Tibial nerve (tissue), 4 donors: ENCODE measurements at places on chromosomes 1 and 21.

DNA sequence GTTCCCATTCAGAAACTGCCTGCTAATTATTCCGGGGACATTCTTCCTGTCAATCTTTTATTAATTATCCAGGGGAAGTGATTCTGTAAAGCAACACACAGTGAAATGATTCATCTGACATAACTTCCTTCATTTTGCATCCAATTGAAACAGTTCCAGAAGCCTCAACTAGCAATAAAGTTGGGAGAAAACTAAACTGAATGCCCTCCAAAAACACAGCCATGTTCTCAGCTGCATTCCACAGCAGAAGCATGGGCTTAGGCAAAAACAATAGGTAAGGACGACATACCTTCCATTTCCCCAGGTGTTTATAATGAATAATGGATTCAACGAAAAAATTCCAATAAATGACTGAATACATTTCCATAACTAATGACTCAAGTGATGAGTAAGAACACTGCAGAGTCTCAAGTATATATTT lies 36.9 kb upstream of the TARBP1 start:
- H3K27me3 ChIP-seq = no peaks in the 10 kb centered on the region
- peak overlapping the region; percentile 25 for H3K27ac ChIP-seq
- no peak for DNase-seq
- H3K4me3 ChIP-seq = no peak overlapping the region

- no peak overlapping the region for H3K4me3 ChIP-seq
- H3K27ac ChIP-seq = no peak overlapping the region
- DNase-seq = no peak
- H3K36me3 ChIP-seq = no peaks in the 10 kb centered on the region
- no peaks in the 10 kb centered on the region for H3K4me1 ChIP-seq
- H3K27me3 ChIP-seq = no peaks in the 10 kb centered on the region
These were observed 499 bp upstream of the C4BPB start for GRCh38 chr1:207088161-207088560.

DNA sequence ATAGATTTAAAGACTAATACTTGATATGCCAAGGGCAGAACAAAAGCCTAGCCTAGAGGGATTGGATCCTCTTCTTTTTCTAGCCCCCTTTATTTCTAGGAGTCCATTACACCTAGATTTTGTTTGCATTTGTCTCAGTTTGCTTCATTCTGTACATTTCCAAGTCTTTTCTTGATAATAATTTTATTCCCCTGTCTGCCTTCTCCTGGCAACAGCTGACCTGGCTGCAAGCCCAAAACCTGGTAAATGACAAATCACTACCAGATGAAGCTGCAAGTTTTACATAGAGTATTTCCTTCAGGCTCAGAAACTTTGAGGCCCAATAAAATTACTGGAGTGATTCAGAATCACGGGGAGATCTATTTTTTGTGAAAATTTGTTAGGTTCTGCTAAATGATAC lies 36.5 kb upstream of the LHX8 start:
- H3K27ac ChIP-seq = no peak overlapping the region
- no peaks in the 10 kb centered on the region for H3K27me3 ChIP-seq
- no peaks in the 10 kb centered on the region for H3K36me3 ChIP-seq
- no peak for DNase-seq
- no peak overlapping the region for H3K4me3 ChIP-seq
- no peaks in the 10 kb centered on the region for H3K4me1 ChIP-seq

GRCh38 chr1:223036479-223036845 lies 106.6 kb downstream of the TLR5 start:
- H3K4me3 ChIP-seq = no peak overlapping the region
- DNase-seq = no peak
- no peaks in the 10 kb centered on the region for H3K27me3 ChIP-seq
- no peak overlapping the region for H3K27ac ChIP-seq

DNA sequence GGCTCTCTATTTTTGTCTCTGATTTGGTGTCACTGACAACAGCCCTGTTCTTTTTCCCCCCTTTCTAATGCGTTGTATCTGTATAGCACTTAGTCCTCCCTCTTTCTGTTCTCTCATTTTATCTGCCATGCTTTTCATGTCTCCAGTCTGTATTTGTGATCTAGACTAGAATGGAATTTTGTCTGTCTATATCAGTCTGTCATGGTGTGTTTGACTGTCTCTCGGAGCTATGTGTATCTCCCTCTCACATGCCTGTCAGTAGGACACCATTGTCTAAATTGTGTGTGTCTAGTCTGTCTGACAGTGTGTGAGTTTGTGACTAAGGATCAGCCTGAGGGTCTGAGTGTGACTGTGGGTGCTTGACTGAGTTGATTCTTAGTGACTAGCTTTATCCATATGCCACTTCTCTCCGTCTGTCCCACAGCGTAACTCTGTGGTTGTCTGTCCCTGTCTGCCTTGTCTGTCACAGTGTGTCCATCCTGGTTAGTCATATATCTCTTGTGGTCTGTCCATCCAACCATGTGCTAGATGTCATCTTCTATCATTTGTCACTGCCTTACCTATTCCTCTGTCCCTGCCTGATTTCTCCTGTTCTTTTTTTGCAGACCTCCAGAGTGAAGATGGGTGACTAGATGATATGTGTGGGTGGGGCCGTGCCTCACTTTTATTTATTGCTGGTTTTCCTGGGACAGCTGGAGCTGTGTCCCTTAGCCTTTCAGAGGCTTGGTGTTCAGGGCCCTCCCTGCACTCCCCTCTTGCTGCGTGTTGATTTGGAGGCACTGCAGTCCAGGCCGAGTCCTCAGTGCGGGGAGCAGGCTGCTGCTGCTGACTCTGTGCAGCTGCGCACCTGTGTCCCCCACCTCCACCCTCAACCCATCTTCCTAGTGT lies 1.4 kb upstream of the B4GALT2 start:
- no peak overlapping the region for H3K4me3 ChIP-seq
- no peak for DNase-seq
- H3K4me1 ChIP-seq = peaks cover 21% of the 10 kb centered on the region
- no peaks in the 10 kb centered on the region for H3K36me3 ChIP-seq
- H3K27me3 ChIP-seq = no peaks in the 10 kb centered on the region

DNA sequence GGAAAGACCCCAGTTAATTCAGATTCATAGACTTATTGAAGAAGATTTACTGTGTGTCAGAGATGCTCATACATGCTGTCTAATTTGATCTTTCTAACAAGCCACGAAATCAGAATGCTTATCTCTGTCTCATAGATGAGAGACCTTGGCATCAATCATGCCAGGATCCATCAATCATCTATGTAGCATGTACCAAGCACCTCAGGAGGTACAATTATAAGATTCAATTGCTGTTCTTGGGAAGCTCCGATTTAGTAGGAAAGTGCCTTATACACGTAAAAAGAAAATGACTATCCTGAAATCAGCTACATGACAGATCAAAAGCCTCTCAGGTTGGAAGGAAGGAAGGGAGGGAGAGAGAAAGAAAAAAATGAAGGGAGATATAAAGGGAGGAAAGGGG lies 18.5 kb upstream of the VTCN1 start:
- H3K4me1 ChIP-seq = no peaks in the 10 kb centered on the region
- no peak overlapping the region for H3K4me3 ChIP-seq
- no peaks in the 10 kb centered on the region for H3K27me3 ChIP-seq
- H3K36me3 ChIP-seq = no peaks in the 10 kb centered on the region
- H3K27ac ChIP-seq = no peak overlapping the region

DNA sequence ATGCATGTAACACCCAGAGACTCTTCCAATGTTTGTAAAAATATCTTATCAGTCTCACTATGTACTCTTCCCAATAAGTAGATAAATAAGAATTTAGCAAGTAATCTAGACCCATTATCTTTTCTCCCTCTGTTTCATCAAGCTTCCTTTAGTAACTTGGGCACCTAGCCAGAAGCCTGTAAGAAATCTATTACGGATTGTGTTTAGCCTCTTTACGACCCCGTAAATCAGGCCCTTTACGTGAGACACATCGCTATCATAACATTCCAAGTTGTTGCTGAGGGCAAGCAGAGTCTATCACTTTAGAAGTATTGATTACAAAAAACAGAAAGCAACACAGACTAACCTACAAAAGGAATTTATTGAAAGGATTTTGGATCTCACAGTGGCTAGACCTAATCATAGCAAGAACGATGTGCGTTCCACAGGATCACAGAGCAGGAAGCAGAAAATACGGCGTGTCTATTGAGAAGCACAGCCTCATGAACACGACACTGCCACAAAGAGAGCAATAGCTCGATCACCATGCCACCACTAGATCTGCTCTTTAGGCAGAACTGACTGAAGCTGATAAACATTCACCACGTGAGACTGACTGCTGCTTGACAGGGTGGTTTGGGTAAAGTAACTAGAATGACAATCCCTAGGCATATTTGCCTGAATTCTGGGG lies 922.1 kb downstream of the AMY1C start:
- no peaks in the 10 kb centered on the region for H3K27me3 ChIP-seq
- no peaks in the 10 kb centered on the region for H3K36me3 ChIP-seq
- no peaks in the 10 kb centered on the region for H3K4me1 ChIP-seq
- H3K27ac ChIP-seq = no peak overlapping the region

- no peaks in the 10 kb centered on the region for H3K4me1 ChIP-seq
- no peak overlapping the region for H3K27ac ChIP-seq
- no peak overlapping the region for H3K4me3 ChIP-seq
- no peaks in the 10 kb centered on the region for H3K27me3 ChIP-seq
These were observed 47.9 kb upstream of the LEPR start for GRCh38 chr1:65372557-65372956.

GRCh38 chr1:154752273-154753030 lies 117.6 kb downstream of the KCNN3 start:
- no peaks in the 10 kb centered on the region for H3K36me3 ChIP-seq
- H3K4me3 ChIP-seq = no peak overlapping the region
- H3K4me1 ChIP-seq = no peaks in the 10 kb centered on the region
- H3K27ac ChIP-seq = no peak overlapping the region
- no peak for DNase-seq

DNA sequence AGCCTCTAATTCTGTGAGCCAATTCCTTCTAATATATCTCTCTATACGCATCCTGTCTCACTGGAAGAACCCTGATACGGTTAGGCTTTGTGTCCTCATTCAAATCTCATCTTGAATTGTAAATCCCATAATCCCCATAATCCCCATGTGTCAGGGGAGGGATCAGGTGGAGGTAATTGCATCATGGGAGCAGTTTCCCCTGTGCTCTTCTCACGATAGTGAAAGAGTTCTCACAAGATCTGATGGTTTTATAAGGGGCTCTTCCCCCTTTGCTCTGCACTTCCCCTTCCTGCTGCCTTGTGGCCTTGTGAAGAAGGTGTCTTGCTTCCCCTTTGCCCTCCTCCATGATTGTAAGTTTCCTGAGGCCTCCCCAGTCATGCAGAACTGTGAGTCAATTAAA lies 116.1 kb downstream of the MRPS6 start:
- DNase-seq = no peak
- no peaks in the 10 kb centered on the region for H3K4me1 ChIP-seq
- peaks cover 12% of the 10 kb centered on the region for H3K36me3 ChIP-seq

DNA sequence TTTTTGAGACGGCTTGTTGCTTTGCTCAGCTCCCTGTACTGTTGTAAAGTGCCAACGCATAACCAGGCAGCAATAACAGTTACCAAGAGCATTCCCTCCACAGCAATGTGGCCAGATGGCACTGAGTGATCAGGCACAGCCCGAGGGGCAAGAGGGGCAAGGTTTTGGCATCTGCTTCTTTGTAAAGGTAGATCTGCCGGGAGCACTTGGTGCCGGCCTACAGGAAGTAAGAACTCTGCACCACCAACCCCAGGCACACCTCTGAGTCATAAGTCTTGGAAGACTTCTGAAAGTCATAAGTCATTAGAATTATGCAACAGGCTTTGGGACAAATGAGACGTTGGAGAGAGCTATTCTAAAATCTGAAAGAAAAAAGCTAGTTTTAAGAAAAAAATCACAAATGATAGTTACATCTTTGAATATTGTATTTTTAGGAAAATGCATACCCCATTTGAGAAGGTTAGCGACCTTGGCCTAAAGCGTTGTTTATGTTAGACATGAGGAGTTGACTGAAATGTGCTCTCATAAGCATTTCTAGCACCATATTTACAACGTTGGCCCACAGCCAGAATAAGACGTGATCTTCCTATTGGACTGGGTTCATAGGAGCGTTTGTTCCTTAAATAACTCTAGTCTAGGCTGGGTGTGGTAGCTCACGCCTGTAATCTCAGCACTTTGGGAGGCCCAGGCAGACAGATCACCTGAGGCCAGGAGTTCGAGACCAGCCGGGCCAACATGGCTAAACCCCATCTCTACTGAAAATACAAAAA lies 37.7 kb upstream of the MAP10 start:
- peak overlapping the region; percentile 66 for H3K27ac ChIP-seq
- peak; percentile 74 for DNase-seq
- no peak overlapping the region for H3K4me3 ChIP-seq
- H3K27me3 ChIP-seq = no peaks in the 10 kb centered on the region
- no peaks in the 10 kb centered on the region for H3K4me1 ChIP-seq

DNA sequence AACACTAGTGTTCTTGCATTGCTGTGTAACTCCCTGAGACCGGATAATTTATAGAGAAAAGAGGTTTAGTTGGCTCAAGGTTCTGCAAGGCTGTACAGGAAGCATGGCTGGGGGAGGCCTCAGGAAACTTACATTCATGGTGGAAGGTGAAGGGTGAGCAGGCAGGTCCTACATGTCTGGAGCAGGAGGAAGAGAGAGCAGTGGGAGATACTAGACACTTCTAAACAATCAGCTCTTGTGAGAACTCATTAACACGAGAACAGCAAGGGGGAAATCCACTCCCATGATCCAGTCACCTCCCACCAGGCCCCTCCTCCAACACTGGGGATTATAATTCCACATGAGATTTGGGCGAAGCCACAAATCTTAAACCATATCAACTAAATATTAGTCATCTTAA lies 30.1 kb downstream of the RNF2 start:
- no peaks in the 10 kb centered on the region for H3K27me3 ChIP-seq
- no peak overlapping the region for H3K27ac ChIP-seq
- no peaks in the 10 kb centered on the region for H3K4me1 ChIP-seq
- H3K4me3 ChIP-seq = no peak overlapping the region

- DNase-seq = no peak
- no peaks in the 10 kb centered on the region for H3K27me3 ChIP-seq
- H3K27ac ChIP-seq = no peak overlapping the region
- no peak overlapping the region for H3K4me3 ChIP-seq
- H3K36me3 ChIP-seq = no peaks in the 10 kb centered on the region
- no peaks in the 10 kb centered on the region for H3K4me1 ChIP-seq
These were observed 81.2 kb upstream of the ARHGAP29 start for GRCh38 chr1:94318505-94319030.

DNA sequence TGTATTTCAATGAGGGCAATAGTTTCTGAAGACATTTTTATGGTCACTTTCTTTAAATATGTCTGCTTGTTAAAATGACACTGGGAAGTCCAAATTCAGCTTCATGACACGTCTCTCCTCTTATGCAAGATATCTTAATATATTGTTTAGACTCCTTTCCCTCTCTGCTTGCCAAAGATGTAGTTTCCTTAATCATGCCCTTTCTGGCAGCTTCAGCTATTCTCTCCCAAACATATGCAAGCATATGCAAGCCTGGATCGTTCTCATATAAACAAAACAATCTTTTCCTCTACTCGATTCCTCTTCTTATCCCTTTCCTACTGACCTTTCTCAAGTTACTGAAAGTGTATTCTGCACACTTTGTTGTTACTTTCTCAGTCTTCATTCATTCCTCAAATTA lies 372.2 kb downstream of the PTBP2 start:
- no peak overlapping the region for H3K27ac ChIP-seq
- no peaks in the 10 kb centered on the region for H3K27me3 ChIP-seq
- no peaks in the 10 kb centered on the region for H3K4me1 ChIP-seq
- H3K36me3 ChIP-seq = peaks cover 15% of the 10 kb centered on the region
- DNase-seq = no peak
- no peak overlapping the region for H3K4me3 ChIP-seq

GRCh38 chr1:97461782-97462181 lies 459.1 kb downstream of the DPYD start:
- H3K4me3 ChIP-seq = no peak overlapping the region
- H3K27ac ChIP-seq = no peak overlapping the region
- H3K4me1 ChIP-seq = no peaks in the 10 kb centered on the region

GRCh38 chr1:158898722-158899121 lies 32.6 kb upstream of the PYHIN1 start:
- no peak for DNase-seq
- H3K27me3 ChIP-seq = no peaks in the 10 kb centered on the region
- no peaks in the 10 kb centered on the region for H3K36me3 ChIP-seq
- no peak overlapping the region for H3K4me3 ChIP-seq
- no peak overlapping the region for H3K27ac ChIP-seq
